IPS DF 6.9 (cell line): ENCODE measurements at places on chromosomes 1 and 21.

- no peak for DNase-seq
Measured at GRCh38 chr1:59092126-59092525, 204.8 kb upstream of the FGGY start.

DNA sequence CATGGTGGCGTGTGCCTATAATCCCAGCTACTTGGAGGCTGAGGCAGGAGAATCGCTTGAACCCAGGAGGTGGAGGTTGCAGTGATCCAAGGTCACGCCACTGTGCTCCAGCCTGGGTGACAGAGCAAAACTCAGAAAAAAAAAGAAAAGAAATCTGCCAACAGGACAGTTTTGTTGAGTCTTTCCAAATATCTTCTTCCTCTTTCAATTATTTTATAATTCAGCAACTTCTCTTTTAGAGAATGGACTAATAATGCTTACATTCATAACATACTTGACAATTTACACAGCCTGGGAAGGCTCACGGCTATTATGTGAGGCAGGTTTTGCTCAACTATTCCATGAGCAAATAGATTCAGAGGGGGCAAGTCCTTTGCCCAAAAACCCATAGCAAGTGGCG lies 18.1 kb downstream of the CNR2 start:
- no peak for DNase-seq

DNA sequence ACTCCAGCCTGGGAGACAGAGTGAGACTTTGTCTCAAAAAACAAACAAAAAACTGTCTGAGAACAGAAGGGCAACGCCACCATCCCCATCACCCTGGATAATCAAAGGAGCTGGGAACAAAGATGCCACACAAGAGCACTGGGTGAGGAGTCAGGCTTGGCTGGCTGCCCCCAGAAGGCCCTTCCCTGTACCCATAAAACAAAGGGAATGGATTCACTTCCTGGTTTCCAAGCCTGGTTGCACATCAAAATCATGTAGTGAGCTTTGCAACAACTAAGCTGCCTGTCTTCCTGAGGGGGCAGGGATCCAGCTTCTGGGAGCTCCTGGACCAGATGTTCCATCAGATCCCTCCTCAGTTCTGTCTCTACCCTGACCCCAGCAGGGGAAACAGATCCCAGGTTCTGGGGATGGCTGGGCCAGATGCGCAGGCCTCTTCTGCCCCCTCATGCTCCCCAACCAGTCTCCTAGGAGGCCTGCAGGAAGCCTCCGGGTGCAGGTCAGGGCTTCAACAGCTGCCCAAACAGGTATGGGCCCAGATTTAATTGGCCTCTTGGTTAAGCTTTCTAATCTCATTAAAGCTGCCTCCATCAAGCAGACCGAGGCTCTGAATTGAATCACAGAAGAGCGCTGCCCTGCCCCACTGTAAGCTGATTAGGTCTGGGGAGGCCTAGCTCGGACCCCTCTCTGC lies 97.8 kb downstream of the MRPL37 start:
- no peak for DNase-seq

- no peak for DNase-seq
Measured at GRCh38 chr1:82161700-82162141, 361.0 kb downstream of the ADGRL2 start.

- DNase-seq: peak; percentile 82
Measured at GRCh38 chr1:196723325-196724185, 51.1 kb upstream of the CFHR3 start.

- no peak for DNase-seq
Measured at GRCh38 chr21:41631564-41632461, 123.9 kb upstream of the TMPRSS2 start.

DNA sequence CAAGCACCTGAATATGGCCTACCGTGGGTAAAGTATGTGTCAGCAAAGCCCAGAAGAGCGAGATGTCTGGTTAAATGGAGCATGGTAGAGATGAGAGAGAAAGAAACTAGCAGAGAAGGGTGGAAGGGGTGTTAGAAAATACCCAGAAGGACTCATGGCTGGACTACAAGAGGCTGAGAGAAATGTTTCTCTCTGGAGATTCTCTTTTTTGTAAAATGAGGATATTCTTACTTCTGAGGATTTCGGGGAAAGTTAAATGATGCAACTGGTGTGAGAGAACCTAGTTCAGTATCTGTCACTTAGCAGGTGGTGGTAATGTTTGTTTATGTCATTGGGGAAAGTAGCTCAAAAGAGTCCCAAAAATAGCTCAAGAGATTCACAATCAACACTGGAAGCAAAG lies 7.2 kb upstream of the EPS15 start:
- DNase-seq: no peak

DNA sequence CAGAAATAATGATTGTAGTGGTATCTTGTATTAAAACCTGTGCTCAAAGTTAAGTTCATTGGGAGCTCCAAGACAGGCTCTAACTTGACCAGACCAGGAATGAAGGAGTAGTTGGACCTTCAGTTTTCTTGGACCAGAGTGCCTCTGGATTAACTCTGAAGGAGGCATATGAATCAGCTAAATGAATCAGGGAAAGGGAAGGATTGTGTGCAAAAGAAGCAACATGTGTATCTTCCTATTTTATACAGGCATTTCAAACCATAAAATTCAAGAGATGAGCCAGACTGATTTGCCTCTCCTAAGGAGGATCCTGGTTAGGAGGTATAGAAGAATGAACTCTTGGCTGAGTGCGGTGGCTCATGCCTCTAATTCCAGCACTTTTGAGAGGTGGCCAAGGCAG lies 71.4 kb downstream of the CC2D1B start:
- no peak for DNase-seq

DNA sequence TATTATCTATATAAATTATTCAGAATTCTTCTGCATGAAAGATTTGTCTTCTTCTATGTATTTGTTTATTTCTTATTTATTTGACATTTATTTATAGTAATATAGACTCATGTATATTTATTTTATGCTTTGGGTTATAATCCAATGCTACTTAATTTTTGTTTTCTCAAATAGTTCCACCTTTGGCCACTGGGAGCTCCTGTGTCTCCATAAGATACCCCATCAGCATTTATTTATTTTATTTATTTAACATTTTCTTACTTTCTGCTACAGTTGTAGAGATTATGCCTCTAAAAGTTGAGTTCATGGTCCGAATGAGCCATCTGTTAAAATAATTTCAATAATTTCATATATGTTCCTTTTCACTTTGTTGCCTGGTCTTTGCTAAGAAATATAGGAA lies 289.4 kb downstream of the ADGRL2 start:
- DNase-seq: no peak

GRCh38 chr1:91552091-91552490 lies 51.4 kb downstream of the CDC7 start:
- DNase-seq: no peak

- DNase-seq: no peak
Measured at GRCh38 chr1:64490213-64490818, 20.4 kb downstream of the CACHD1 start.

DNA sequence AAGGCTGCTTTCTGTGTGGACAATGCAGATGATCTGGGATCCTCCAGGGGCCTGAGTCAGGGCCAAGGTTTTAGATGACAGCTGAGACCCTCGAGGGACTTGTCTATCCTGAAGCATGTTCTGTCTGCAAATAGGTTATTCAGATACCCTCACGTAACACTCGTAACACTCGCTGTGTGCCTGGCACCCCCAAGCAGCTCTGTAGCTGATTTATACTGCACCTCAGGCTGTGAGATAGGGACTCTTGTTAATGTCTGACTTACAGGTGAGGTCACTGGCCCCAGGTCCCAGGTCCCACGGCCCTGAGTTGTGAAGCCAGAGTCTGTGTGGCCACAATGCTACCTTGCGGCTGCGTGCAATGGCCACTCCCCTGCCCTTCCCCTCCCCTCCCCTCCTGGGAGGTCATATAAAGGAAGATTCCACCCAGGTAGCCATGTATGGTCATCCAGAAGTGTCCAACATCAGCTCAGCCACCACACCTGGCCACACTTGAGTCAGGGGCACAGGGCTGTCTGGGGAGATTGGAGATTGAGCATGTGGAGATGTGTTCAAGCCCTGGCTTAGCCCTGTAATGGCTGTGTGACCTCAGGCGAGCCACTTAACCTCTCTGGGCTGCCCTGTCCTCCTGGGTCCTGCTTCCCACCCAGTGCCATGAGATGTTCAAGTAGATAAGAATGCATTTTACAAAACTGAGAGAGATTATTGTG lies 687.7 kb downstream of the MATN1 start:
- DNase-seq: no peak
